Vagina (tissue), 2 donors: ENCODE measurements at places on chromosomes 16 and 17.

GRCh38 chr17:81984773-81985410, 7.5 kb downstream of the ASPSCR1 start:
- DNase-seq = no peak

DNA sequence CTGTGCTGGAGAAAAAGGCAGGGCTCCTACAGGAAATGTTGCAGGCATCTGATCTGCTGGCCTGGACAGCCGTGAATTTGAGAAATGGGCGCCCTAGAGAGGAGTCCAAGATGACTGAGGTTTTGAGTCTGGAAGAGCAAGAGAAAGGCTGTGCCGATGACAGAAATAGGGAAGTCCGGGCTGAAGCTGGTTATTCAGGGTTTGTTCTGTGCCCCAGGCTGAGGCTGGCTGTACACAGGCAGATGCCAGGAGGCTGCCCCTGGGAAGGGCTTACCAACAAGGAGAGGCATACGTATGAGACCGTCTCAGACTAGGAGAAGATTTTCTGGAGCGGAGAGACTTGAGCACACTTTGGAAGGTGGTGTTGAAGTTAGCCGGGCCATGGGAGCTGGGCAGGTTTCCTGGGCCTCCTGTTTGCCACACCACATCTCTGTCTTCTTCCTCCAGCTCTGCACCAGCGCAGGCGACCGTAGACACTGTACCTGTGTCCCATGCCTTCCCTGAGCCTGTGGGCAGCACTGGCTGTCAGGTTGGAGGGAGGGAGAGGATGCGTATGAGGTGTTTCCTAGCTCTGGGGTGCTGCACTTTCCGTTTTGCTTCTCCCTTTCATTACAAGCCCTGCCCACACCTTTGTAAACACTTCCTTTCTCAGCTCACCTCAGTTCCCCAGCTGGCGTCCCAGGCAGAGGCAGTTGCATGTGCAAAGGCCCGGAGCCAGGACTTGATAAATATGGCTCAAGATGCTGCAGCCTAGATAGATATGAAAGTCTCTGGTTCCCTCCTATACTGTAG, 80.8 kb downstream of the SPECC1 start:
- no peak for DNase-seq

GRCh38 chr17:1617620-1618174, 10.9 kb downstream of the SLC43A2 start:
- no peak for DNase-seq

GRCh38 chr16:49750341-49751000, 105.4 kb downstream of the ZNF423 start:
- DNase-seq = no peak

DNA sequence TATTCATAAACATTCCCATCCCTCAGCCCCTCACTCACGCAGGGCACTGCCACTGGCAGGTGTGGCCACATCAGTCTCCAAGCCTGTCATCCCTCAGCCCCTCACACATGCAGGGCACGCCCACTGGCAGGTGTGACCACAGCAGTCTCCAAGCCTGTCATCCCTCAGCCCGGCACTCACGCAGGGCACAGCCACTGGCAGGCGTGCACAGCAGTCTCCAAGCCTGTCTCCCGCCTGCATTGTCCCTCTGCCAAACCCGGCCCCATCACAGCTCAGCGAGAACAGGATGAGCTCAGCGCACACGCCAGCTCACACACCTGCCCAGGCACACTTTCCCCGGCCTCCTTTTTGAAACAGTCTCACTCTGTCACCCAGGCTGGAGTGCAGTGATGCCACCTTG, 11.4 kb upstream of the KREMEN2 start:
- no peak for DNase-seq

DNA sequence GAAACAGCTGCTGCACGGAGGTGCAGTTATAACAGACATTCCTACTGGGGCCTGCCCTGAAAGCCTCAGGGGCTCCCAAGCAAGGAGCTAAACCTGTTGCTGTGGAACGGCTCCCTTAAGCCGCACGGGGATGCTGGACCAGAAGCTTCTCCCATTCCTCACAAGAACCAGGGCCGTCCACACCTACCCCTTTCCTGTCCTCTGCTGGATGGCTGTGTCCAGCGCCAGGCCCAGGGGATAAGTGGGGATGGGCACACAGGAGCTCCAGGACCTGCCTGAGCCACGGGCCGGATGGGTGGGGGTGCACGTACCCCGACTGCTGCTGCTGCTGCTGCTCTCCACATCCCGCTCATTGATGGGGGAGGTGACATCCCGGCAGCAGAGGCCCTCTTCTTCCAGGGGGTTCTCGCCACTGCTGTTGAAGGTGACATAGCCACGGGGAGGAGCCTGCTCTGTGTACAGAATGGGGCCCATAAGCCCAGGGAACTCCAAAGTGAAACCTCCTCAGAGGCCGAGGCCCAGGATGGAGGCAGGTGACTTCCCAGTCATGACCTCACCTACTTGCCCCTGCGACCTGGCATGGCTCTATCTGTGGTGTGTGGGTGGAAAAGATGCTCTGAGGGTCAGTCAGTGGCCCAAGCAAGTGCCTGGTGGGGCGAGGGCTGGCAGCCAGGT, 8.6 kb downstream of the NUDT16L1 start:
- no peak for DNase-seq

GRCh38 chr17:75345514-75346167, 56.4 kb upstream of the SLC25A19 start:
- no peak for DNase-seq

- no peak for DNase-seq
Observed at GRCh38 chr16:71973001-71973400, 27.2 kb downstream of the PKD1L3 start.

GRCh38 chr17:17893801-17894644, 57.2 kb upstream of the SREBF1 start:
- no peak for DNase-seq

GRCh38 chr17:64661976-64662773, at the start of gene SMURF2:
Gene SMURF2, minus strand, starts transcription at chr17:64662307. Its CDS starts 427 bp downstream, at chr17:64661880.
- peak; percentile 90 for DNase-seq

GRCh38 chr17:17763136-17763535, 73.7 kb downstream of the SREBF1 start:
- DNase-seq = no peak

GRCh38 chr16:2226245-2226793, 2.9 kb downstream of the E4F1 start:
- DNase-seq = no peak

GRCh38 chr17:35889241-35889640, 9.1 kb upstream of the CCL5 start:
- DNase-seq = no peak

DNA sequence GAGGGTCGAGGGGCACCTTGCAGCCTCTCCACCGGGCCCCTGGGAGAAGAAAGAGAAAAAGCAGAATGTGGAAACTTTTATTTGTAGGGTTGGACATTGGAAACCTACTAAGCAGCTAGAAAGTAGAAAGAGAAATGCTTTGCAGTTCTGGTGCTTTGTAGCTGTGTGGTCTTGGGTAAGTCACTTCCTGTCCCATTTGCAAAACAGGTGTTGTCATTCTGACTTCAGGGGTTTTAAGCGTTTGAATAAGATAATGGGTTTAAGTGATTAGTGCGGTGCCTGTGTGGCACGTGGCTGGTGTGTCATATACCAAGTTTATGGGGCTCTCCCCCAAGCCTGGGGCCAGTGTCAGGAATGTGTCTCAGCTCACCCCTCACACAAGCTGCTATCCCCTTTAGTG, 1.6 kb downstream of the CA4 start:
- no peak for DNase-seq

GRCh38 chr17:77385750-77386501, 245.2 kb downstream of the SEC14L1 start:
- no peak for DNase-seq

DNA sequence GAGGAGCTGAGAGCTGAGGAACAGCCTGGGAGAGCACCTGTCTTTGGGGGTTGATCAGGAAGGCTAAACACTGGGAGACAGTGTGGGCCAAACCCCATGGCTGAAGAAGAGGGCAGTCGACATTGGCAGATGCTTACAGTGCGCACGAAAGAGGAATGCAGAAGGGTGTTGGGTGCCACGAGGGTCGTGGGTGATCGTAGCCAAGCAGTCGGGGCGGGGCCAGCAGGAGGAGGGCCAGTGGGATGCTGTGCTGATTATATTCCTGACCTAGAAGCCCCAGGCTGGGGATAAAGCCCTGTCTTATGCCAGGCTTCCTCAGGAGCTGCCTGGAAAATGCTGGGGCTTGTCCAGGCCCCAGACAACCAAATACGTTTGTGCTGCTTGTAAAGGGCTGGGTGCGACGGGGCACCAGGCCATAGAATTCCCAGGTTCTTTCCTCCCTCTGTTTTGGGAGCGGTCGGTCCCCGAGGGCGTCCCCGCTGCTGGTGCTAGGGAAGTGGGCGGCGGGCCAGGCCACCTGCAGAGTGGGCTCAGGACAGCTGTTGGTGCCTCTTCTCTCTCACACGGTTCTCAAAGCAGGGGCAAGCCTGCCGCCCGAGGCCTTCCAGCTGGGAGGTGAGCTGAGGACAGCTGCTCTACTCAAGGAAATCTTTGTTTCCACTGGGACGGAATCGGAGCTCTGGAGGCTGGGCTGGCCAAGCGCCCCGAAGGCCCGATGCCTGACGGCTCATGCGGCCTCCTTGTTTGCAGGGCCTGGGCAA, 10.0 kb downstream of the C1QTNF1 start:
- DNase-seq = no peak

GRCh38 chr16:85593494-85594221, 19.5 kb upstream of the GSE1 start:
- no peak for DNase-seq

GRCh38 chr16:77647726-77648125, 74.6 kb upstream of the NUDT7 start:
- no peak for DNase-seq

GRCh38 chr17:71273441-71273840, 847.4 kb upstream of the SOX9 start:
- DNase-seq = no peak

GRCh38 chr17:12242345-12242954, 221.8 kb downstream of the MAP2K4 start:
- no peak for DNase-seq

- DNase-seq = no peak
Observed at GRCh38 chr16:28324235-28324886, 32.0 kb downstream of the SBK1 start.

DNA sequence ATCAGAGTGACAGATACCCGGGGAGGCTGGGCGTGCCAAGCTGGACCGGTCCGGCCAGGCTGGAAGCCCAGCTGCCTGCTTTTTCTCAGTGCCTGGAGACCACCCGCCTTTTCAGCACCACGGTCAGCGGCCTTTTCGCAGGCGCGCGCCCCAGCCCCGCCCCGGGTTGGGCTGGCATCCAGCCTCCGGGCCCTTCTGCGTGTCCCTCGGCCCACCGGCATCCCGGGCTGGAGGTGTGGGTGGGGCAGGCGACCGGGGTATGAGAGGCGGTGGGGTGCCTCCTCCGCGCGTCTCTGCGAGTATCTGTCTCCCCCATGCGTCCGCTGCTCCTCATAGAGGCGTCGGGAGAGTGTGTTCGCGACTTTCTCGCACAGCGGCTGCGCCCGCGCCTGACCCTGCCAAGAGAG, 102.5 kb downstream of the MRM1 start:
- no peak for DNase-seq

DNA sequence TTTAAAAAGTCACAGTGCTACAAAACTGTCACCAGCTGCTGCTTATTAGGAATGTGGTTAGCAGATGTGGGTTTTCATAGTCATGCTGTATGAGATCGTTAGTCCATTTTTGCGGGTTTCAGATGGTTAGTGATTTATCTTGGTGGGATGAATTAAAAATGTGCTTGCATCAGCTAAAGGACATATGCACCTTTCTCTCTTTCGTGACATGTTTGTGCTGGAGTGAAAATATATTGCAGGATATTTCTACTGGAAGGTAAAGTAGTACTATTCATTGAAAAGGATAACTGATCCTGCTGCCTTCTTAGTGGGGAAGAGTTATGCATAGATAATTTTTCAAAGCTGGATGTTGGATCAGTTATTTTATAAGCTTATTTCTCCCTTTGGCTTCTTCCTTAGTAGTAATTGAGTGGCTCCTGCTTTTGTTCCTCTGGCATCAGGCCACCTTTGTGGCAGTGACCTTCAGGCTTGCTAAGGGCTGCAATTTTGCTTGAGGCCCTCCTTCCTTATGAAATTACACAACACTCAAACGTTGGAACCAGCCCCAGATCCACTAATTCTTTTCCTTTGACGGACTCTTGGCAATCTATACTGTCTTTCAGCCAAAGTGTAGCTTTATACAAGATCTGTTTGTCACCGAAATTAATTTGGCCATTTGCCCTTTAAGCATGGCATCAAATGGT, 7.5 kb upstream of the SNTB2 start:
- DNase-seq = no peak

GRCh38 chr17:57940231-57940630, 15.0 kb downstream of the CUEDC1 start:
- no peak for DNase-seq

GRCh38 chr17:81840826-81841778, 6.3 kb upstream of the PPP1R27 start:
- DNase-seq = no peak

DNA sequence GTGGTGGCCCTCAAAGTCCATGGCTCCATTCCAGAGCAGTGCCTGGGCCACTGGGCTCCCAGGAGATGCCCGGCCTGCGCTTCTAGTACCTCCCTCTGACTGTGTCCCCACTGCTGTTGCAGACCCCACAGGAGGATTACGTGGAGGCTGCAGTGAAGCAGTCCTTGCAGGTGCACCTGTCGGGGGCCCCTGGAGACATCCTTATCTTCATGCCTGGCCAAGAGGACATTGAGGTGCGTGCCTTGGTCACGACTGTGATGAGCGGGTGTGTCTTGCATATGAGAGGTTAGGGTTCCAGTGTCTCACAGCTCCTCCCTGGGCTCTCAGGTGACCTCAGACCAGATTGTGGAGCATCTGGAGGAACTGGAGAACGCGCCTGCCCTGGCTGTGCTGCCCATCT, 11.3 kb downstream of the DHX38 start:
- no peak for DNase-seq

- peak; percentile 91 for DNase-seq
Observed at GRCh38 chr17:43020789-43021740, 1.1 kb downstream of the VAT1 start.

DNA sequence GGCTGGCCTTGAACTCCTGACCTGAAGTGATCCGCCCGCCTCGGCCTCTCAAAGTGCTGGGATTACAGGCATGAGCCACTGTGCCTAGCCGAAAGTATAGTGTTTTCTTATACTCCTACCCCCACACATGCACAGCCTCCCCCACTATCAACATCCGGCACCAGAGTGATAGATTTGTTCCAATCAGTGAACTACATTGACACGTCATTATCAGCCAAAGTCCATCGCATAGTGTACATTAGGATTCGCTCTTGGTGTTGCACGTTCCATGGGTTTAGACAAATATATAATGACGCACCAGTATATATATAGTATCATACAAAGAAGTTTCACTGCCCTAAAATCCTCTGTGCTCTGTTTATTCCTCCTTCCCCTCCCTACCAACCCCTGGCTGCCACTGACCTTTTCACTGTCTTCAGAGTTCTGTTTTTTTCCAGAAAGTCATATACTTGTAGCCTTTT, 11.9 kb upstream of the TM4SF5 start:
- no peak for DNase-seq
